Thyroid gland (tissue), 4 donors: ENCODE measurements at places on chromosomes 12 and 14. TPM values are rescaled to one million over a fixed set of nuclear protein-coding genes. Genes with fewer than 3 reads are reported as not detected.

Gene RNASE7
- not detected for total RNA-seq

Gene DIO3
- 7.0 TPM for total RNA-seq

Gene MEG3
- total RNA-seq: 23.7 TPM

Gene ERP27
- total RNA-seq: 24.3 TPM

GRCh38 chr12:78802593-78802992 lies 62.0 kb upstream of the SYT1 start:
- no peaks in the 10 kb centered on the region for H3K4me1 ChIP-seq
- no peak for DNase-seq
- H3K36me3 ChIP-seq: no peaks in the 10 kb centered on the region
- H3K27me3 ChIP-seq: no peaks in the 10 kb centered on the region
- H3K4me3 ChIP-seq: no peak overlapping the region
- H3K27ac ChIP-seq: no peak overlapping the region

GRCh38 chr14:99730876-99731546 lies 46.9 kb downstream of the CYP46A1 start:
- no peaks in the 10 kb centered on the region for H3K36me3 ChIP-seq
- DNase-seq: peak; percentile 1
- no peak overlapping the region for H3K27ac ChIP-seq
- H3K4me1 ChIP-seq: no peaks in the 10 kb centered on the region
- no peak overlapping the region for H3K4me3 ChIP-seq
- H3K27me3 ChIP-seq: no peaks in the 10 kb centered on the region

DNA sequence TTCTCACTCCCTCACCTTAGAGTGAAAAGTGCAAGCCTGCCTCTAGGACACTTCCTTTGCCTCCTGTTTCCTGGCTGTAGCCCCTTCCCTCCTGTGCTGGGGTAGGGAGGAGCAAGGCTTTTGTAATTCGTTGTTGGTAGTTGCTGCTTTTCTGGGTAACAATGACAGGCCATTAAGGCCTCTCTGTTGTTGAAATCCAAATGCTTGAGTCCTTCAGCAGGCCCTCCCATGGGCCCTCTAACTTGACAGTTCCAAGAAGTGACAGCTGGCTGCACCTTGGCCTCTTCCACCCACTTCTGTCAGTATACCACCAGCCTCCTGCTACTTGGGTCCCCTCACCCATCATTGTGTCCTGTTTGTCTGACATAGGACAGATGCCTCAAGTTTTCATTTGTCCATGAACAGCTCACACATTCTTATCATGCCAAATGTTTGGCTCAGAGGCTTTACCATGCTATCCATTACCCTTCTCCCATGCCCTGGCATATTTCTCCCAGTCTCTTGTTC lies 103.7 kb upstream of the PDE3A start:
- no peak for DNase-seq
- no peak overlapping the region for H3K27ac ChIP-seq
- no peaks in the 10 kb centered on the region for H3K27me3 ChIP-seq
- H3K36me3 ChIP-seq: no peaks in the 10 kb centered on the region

- H3K27me3 ChIP-seq: no peaks in the 10 kb centered on the region
- no peaks in the 10 kb centered on the region for H3K4me1 ChIP-seq
- DNase-seq: no peak
- H3K4me3 ChIP-seq: no peak overlapping the region
- H3K36me3 ChIP-seq: no peaks in the 10 kb centered on the region
Measured at GRCh38 chr14:35760143-35760542, 49.0 kb downstream of the RALGAPA1 start.

GRCh38 chr12:49346659-49347310 lies at the start of gene DNAJC22:
Gene DNAJC22 (plus strand): TSS chr12:49346888. CDS start chr12:49348873, 1,985 bp downstream.
- H3K36me3 ChIP-seq: no peaks in the 10 kb centered on the region
- peaks cover 75% of the 10 kb centered on the region for H3K4me1 ChIP-seq
- H3K4me3 ChIP-seq: peak within 1 kb of the TSS; percentile 26

DNA sequence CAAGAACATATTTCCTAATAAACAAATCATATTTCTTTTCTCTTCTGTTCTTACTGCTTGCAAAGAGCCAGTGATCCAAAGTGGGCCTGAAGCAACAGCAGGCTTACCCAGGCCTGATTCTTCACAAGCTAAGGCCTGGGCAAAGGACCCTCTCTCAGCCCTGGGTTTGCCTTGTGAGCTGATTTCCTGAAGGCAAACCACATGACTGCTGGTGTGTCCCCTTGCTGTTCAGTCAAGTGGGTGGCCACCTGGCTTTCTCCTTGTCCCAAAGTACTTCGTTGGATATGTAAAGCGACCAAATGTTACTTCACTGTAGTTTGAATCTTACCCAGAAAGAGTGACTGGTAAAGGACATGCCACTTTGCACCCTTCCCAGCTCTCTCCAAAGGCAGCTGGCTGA lies 392.9 kb downstream of the ZFP36L1 start:
- no peaks in the 10 kb centered on the region for H3K36me3 ChIP-seq
- no peaks in the 10 kb centered on the region for H3K27me3 ChIP-seq
- peaks cover 41% of the 10 kb centered on the region for H3K4me1 ChIP-seq
- H3K27ac ChIP-seq: peak overlapping the region; percentile 4

DNA sequence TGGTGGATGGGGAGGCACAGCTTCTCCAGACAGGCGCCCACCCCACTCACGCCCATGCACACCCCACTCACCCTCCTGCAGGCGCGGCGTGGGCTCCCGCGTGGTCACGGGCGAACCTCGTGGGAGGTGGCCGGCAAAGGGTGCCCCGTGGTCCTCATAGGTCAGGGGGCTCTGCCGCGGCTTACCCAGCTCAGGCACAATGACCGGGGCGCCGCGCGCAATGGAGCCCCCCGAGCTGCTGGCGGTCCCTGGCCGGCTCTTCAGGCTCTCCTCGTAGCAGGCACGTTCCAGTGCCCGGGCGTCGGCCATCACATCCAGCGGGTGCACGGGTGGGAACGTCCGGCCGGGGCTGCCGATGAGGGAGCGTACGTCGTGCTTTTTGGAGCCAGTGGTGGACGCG lies 49.6 kb downstream of the RFLNA start:
- H3K27ac ChIP-seq: no peak overlapping the region
- peaks cover 88% of the 10 kb centered on the region for H3K36me3 ChIP-seq
- no peaks in the 10 kb centered on the region for H3K4me1 ChIP-seq
- H3K27me3 ChIP-seq: no peaks in the 10 kb centered on the region
- no peak overlapping the region for H3K4me3 ChIP-seq

GRCh38 chr12:83389237-83389996 lies 702.7 kb downstream of the TMTC2 start:
- peak; percentile 38 for DNase-seq
- no peaks in the 10 kb centered on the region for H3K27me3 ChIP-seq

DNA sequence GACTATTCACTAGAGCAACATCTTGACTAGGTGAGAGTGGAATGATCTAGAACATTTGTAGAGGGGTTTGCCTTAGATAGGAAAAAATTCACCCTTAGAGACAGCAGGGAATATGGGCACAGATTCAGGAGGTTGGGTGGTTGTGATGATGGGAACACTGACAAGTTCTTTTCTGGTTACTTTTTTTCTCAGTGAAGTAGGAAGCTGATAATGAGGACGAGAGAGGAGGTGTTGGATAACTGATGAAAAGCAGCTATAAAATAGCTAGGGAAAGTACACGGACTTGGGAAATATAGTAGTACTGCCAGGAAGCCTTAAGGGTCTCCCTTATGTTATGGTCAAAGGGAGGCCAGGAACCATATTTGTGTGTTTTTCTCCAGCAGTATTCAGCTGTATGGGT lies 250.5 kb downstream of the SSPN start:
- DNase-seq: no peak
- H3K27ac ChIP-seq: no peak overlapping the region
- no peaks in the 10 kb centered on the region for H3K4me1 ChIP-seq
- H3K4me3 ChIP-seq: no peak overlapping the region

GRCh38 chr14:61381553-61381952 lies 60.2 kb downstream of the PRKCH start:
- H3K4me1 ChIP-seq: no peaks in the 10 kb centered on the region
- no peaks in the 10 kb centered on the region for H3K36me3 ChIP-seq
- H3K27ac ChIP-seq: no peak overlapping the region
- H3K27me3 ChIP-seq: no peaks in the 10 kb centered on the region

- DNase-seq: peak; percentile 82
- H3K27me3 ChIP-seq: no peaks in the 10 kb centered on the region
- H3K36me3 ChIP-seq: no peaks in the 10 kb centered on the region
- peaks cover 44% of the 10 kb centered on the region for H3K4me1 ChIP-seq
- H3K4me3 ChIP-seq: no peak overlapping the region
- peak overlapping the region; percentile 93 for H3K27ac ChIP-seq
Measured at GRCh38 chr14:50000380-50001150, 107.7 kb downstream of the ARF6 start.

- H3K4me3 ChIP-seq: no peak overlapping the region
- H3K4me1 ChIP-seq: no peaks in the 10 kb centered on the region
- no peaks in the 10 kb centered on the region for H3K36me3 ChIP-seq
- no peaks in the 10 kb centered on the region for H3K27me3 ChIP-seq
- H3K27ac ChIP-seq: no peak overlapping the region
Measured at GRCh38 chr12:45669792-45670191, 59.7 kb upstream of the ARID2 start.

DNA sequence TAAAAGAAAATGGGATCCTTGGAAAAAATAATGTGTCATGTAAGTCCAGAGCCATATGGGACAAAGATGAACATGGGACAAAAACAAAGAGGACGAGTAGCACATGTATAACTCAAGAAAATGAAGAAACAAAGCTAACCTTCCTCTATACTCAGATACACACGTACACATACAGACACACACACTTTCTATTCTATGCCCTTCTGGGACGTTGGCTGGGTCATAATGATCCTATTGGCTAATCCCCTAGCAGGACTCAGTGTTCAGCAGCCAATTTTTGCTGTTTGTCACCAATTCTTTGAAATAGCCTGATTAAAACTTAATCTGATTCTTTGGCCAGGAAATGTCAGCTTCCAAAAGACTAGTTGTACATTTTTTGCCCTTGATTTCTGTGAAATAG lies 189.4 kb upstream of the FOXG1 start:
- H3K36me3 ChIP-seq: no peaks in the 10 kb centered on the region
- H3K4me1 ChIP-seq: no peaks in the 10 kb centered on the region
- no peak overlapping the region for H3K27ac ChIP-seq
- H3K27me3 ChIP-seq: no peaks in the 10 kb centered on the region
